ENCODE measurements at places on chromosomes 3 and 15. TPM values are rescaled to one million over a fixed set of nuclear protein-coding genes. Genes with fewer than 3 reads are reported as not detected.

- DNase-seq, result no peak
Measured at GRCh38 chr3:72891053-72891855, 3.4 kb downstream of the GXYLT2 start.

- no peak for DNase-seq
Measured at GRCh38 chr3:134609821-134610431, 40.9 kb downstream of the KY start.

Gene UMPS
- 35.6 TPM for polyA plus RNA-seq

DNA sequence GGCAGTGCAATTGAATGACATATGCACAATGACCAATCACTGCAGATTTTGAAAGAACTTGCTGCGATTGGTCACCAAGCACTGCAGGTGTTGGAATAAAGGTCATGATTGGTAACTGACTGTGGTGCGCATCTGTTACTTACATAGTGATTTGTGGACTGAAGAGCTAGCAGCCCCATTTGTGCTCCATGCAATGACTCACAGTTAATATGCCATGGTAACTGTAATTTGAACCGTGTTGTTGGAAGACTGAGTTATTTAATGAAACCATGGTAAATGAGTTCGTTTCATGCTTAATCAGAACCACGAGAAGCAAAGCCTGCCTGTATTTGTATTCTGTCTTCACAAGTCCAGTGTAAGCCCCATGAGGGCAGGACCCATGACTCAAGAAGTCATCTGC, 220.5 kb downstream of the TJP1 start:
- no peak for DNase-seq

Gene BTLA
- polyA plus RNA-seq, result 0.88 TPM

- peak; percentile 45 for DNase-seq
Measured at GRCh38 chr3:64488939-64489338, 198.9 kb downstream of the ADAMTS9 start.

- DNase-seq, result no peak
Measured at GRCh38 chr15:40999190-40999589, 45.9 kb downstream of the CHAC1 start.

GRCh38 chr3:108124337-108125152, 33.7 kb upstream of the CD47 start:
- no peak for DNase-seq

DNA sequence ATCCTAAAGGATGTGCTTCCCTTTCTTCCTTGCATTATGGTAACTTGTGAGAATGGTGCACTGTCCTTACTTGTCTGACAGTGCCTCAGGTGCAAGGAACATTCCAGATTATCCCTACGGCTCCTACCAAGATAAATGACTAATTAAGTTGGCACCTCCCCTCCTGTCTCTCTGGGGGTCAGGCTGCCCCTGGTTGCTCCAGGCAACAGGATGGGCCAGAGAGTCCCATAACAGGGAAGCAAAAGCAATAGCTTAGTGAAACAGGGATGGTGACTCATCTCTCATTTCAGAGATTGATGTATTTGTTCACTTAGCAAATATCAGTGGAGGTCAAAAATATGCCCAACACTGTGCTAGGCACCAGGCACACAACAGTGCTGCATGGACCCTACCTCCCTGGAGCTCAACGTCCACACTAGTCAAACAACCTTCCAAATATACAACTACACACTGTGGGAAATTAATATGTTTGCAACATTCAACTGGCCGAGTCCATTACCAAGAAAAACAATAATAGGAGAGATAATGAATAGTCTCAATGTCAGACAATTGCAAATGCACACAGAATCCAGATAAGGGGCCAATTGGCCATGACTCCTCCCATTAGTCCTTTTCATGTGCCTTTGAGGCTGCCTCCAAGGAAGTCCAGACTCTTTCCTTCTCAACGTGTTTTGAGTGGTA, 249.0 kb downstream of the TLE3 start:
- no peak for DNase-seq

Gene MAP6D1
- 1.6 TPM for polyA plus RNA-seq

DNA sequence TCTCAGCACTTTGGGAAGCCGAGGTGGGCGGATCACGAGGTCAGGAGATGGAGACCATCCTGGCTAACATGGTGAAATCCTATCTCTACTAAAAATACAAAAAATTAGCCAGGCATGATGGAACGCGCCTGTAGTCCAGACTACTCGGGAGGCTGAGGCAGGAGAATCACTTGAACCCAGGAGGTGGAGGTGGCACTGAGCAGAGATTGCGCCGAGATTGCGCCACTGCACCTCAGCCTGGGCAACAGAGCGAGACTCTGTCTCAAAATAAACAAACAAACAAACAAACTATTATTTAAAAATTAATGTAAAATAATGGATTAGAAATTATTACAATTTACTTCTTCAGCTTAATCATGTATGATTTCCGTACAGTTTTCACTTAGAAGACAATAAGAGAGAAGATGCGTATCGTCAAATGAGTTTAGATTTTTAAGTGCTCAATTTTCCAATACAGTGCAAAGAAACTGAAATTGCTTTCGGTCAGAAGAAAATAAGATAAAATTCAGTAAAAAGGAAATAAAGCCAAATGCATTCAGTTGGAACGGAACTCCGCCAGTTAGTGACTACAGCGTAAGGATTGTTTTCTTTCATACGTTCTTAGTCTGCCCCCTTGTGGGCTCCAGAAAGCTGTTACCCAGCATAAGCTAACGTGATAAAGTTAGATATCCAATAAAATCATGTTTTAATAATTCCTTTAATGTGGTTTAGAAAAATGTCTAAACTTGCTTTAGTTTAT, 24.8 kb downstream of the AADAC start:
- peak; percentile 74 for DNase-seq

- no peak for DNase-seq
Measured at GRCh38 chr3:18712713-18713576, 287.8 kb upstream of the SATB1 start.

Gene IQCF5
- not detected for polyA plus RNA-seq

- no peak for DNase-seq
Measured at GRCh38 chr3:8001712-8002111, 499.9 kb upstream of the LMCD1 start.

Gene MNS1
- 25.4 TPM for polyA plus RNA-seq
